Globus pallidus (tissue), 1 donor: ENCODE measurements at places on chromosomes 7 and 10.

DNA sequence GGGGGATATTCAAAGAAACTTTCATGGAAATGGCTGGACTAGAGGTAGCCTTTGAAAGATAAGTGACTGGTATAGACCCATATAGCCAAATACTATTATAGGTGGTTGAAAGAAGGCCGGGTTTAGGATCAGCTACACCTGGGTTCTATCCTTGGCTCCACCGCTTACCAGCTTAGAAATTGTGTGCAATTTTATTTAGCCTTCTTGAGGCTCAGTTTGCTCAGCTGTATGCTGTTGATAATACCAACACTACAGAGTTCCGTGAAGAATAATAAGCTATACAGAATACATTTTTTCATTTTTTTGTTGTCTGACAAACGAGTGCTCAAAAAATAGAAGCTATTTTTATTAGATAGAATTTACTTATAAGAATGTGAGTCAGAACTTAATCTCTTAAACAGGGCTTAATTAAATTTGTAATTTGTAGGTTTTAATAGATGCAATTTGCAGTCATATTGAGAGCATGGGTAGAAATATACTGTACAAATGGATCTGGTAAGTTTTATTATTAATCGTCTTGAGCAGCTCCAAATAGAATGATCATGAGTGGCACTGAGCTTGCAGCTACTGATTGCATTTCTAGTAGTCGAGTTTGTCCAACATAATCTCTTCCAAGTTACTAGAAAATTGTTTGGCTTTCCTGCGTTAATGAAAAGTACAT is 164.3 kb upstream of the PHYHIPL start:
- no peak for DNase-seq

DNA sequence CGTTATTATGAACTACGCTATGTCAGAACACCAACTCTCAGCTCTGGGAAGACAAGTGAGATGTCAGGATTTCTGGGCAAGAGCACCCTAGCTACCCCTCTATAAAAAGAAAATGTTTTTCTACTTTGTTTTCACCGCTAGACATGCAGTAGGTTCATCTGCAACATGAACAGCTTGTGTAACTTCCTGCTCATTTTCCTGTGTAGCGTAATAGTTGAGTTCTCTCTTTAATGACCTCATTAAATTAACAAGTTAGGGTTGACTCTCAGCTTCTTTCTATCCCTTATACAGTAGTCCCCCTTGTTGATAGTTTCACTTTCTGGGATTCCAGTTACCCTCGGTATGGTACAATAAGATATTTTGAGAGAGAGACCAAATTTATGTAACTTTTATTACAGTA is 329.4 kb upstream of the ZNF32 start:
- no peak for DNase-seq

DNA sequence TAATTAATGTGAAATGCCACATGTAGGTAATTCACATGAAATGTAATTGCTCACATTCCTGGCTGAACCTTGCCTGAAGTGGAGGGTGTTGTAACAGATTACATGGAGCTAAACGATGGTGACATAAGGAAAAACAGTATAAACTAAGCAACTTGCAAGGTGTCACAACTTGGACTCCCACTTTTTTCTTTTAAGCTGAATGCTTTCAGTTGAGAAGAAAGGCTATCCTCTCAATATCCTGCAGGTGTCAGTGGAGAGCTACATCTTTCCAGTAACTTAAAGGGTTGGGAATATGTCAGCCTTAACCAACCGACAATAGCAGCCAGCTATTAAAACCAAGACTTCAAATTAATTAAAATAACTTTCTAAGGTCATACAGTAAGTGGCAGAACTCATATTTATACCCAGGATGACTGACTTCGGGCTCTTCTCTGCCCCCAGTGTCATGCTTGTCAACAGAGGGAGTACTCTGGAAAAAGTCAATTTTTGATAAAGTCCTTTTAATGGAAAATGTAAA is 33.7 kb downstream of the NRBF2 start:
- peak; percentile 73 for DNase-seq

DNA sequence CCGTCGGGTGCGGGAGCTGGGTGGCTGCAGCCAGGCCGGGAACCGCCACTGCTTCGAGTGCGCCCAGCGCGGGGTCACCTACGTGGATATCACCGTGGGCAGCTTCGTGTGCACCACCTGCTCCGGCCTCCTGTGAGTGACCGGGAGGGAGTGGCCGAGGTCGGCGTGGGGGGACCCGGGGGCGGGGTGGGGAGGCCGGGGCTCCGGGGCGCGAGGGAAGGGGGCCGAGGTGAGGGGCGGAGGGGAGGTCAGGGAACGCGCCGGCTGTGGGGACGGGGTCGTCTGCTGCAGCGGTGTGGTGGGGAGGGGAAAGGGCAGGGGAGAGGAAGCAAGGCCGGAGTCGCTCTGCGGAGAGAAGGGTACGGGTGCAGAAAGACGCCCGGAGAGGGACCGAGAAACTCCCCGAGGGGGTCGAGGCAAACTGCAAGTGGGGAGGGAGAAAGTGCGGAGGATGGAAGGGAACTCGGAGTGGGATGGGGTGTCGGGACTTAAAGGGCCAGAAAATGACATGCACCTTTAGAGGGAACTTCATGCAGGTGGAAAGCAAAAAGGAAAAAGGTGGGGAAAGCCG is 518 bp downstream of the AGFG2 start:
- no peak for DNase-seq

GRCh38 chr7:22849662-22850061 is 27.0 kb upstream of the TOMM7 start:
- no peak for DNase-seq

- DNase-seq = no peak
Observed at GRCh38 chr10:14684354-14684753, 90.3 kb downstream of the FAM107B start.

DNA sequence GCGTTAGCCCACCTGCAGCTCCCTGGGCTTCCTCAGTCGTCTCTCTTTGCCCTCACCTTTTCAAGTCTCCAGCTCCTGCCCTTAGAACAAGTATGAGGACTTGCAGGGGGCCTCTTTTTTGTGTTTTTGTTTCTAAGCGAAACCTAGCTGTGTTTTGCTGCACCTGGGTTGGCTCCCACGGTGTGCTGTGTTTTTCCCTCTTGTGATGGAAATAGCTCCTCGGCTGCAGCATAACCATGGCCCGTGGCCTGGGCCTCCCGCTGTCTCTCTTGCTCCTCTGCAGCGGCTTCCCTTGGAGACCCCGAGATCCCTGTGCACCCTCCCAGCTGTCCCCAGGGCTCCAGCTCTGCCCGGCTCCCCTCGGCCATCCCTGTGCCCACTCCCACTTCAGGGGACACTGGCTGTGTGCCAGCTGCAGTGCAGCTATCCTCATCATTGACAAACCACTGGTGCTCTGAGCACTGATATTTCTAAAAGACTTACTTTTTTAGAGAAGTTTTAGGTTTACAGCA is 75.6 kb upstream of the TCERG1L start:
- no peak for DNase-seq

GRCh38 chr7:30660331-30661255 is 21.7 kb downstream of the CRHR2 start:
- DNase-seq = no peak

DNA sequence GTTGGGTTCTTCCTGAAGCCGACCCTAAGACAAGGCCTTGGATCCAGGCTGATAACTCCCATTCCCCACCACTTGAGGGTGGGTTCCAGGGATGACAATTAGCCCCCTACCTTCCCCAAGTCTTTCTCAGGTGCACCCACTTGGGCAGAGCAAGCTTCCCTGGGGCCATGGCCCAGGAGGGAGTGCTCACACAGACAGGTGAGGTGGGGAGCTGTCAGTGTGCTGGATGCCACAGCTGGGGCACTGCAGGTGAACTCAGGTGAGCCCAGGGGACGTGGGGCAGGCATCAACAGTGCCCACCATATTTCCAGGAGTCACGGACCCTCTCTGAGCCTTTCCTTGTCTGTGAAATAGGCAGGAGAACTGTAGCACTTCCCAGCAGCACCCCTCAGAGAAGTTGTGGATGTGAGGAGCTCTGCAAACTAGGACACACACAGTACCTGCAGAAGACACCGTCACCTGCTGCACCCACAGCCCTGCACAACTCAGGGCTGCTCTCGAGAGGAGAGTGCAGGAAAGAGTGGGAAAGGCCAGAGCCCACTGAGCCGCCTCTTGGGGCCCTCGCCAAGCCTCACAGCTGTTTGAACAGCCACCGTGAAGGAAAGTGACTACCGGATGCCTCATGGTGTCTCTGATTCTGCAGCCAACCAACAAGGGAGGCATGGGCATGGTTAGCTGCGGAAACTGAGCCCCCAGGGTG is 17.9 kb downstream of the SH3PXD2A start:
- DNase-seq = no peak

DNA sequence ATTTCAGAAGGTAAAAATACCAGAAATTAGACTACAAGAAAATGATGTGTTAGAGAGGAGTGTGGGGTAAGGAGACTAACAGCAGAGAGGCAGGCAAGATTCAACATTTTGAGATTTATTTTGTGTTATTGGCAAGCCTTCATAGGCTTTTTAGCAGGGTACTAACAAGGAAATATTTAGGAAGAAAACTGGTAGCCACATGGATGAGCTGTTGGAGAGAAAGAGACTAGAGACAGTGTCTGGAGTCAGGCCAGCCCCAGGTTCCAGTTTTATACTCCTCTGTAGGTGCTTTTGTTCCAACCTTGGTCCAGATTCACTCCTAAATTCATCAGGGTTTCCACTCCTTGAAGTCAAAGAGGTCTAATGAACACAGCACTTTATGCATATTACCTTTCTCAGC is 41.1 kb downstream of the GPRIN2 start:
- DNase-seq = no peak

DNA sequence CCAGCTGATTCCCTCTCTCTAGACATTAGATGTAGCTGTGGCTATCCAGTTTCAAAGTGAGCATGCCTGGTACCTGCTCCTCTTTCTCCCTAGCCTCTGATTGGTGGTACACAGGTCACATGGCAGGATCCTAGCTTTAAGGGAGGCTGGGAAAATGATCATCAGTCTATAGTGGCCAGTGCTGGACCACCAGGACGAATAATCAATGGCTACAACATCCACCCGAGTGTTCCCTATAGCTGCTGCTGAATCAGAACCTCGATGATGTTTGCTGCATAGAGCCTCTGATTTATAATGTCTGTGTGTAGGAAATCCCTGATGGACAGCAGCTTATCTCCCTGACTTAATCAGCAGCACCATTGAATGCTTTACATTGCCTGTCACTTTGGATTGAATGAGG is 28.9 kb upstream of the LMTK2 start:
- DNase-seq = no peak

DNA sequence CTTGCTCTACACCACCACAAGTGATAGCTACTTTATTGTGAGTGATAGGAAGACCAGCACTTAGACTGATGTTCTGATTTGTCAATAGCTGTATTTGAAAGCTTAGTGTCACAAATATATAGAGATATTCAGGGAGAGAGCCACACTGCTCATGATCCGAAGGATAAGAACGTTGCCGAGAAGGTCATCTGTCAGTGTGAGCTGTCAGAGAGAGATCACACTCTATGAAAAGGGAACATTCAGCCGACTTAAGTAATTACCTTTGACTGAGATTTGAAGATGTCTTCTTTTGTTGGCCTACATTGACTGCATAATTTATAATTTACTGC is 322.6 kb downstream of the TFEC start:
- no peak for DNase-seq
